Stimulated activated CD4-positive, alpha-beta T cell treated with anti-CD3 and anti-CD28 coated beads, Interleukin-12 subunit alpha, Interleukin-12 subunit beta, amount 100 ng/mL, for 48 hours (primary cell): ENCODE measurements at places on chromosomes 4 and X.

- DNase-seq: no peak
These were observed 308.0 kb downstream of the RAPGEF2 start for GRCh38 chr4:159410891-159411290.

DNA sequence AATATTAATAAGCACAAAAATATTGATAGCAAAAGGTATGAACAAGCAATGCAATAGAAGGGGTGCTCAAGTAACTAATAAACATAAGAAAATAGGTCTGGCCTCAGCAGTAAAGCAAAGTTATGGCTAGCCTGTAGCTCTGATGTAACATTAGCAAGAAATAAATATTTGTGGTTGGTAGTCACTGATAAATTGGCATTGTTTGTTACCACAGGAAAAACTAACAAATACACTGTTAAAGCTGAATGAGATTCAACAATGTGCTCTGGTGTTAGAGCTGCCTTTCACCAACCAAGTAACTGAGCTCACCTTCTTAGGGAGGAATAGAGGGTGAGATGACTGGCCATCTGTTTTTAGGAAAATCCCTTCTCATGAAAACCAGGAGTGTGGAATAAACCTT is 71.4 kb downstream of the AREG start:
- DNase-seq: no peak

DNA sequence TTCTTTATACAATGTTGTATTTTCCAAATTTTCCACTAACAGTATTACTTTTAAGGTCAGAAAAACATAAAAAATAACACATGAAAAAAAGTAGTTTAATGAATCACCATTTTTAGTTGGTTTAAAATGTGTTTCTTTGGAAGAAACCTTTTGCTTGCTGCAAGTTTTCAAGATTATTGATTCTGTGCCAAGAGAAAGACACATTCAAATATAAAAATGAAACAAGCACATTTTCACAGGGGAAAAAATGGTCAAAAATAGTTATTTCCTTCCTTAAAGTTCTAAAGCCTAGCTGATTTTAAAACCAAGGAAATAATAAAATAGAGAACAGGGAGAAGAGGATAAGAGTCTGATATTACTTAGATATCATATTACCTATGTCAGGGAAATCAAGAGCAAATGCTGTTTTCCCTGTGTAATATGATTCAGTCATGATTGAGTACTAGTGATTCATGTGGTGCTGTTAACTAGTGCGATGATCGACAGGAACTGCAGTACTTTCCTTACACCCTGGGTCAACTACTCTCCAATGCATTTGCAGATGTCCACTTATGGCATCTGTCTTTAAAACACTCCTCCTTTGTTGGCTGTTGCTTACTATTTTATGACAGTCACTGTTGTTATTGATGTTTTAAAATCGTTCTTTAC is 103.8 kb downstream of the CAMK2D start:
- no peak for DNase-seq

DNA sequence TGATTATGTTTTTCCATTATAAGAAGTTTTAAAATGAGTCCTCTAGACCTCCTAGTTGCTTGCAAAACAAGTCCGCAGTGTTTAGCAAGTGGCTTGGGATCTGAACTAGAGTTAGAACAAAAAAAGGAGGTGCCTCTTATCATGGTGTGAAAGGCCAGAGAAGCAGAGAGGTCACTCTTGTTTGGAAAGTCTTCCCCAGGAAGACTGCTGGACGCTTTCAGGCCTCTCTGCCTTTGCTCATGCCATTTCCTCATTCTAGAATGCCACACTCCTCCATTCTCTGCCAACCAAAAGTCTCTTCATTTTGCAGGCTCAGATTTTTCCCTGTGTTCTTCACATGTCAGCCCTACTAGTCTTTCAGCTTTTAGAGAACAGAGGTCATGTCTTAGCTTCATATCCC is 14.9 kb downstream of the PARM1 start:
- DNase-seq: no peak

GRCh38 chr4:55673424-55673823 is 37.3 kb upstream of the NMU start:
- no peak for DNase-seq

DNA sequence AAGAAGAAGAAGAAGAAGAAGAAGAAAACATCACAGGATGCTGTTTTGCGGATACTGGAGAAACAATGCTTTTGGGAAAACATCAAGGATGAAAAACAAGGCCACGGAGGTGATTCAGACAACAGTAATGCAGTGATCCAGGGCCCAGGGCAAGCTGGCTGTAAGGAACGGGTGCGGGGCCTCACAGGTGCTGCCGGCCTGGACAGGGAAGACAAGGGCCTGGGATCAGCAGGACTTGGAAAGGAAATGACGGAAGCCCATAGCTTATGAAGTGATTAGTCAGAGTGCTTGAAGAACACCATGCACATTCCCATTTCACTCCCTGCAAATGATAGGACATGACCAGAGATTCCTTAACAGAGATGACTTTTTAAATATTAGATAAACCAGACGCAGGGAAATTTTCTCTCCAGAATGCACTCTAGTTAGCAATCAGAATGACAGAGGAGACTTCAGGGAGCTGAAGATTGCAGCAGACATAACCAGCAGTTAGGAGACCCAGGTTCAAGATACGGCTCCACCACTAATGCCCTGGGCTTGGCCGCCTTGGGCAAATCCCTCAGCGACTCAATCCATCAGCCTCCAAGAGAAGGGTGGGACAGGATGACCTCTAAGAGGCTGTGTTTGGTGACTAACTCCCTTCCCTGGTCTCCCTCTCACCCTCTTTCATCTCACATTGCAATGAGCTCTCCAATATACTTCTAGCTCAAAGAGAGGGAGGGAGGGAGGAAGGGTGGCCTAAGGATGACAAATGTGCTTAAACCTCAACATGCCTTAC is 54.1 kb downstream of the APBB2 start:
- DNase-seq: no peak
